Renal cortex interstitium (tissue), 15 donors: ENCODE measurements at places on chromosomes 1 and 21. TPM values are rescaled to one million over a fixed set of nuclear protein-coding genes. Genes with fewer than 3 reads are reported as not detected.

GRCh38 chr1:162347281-162347680 is 29.4 kb downstream of the SPATA46 start:
- no peak for DNase-seq

DNA sequence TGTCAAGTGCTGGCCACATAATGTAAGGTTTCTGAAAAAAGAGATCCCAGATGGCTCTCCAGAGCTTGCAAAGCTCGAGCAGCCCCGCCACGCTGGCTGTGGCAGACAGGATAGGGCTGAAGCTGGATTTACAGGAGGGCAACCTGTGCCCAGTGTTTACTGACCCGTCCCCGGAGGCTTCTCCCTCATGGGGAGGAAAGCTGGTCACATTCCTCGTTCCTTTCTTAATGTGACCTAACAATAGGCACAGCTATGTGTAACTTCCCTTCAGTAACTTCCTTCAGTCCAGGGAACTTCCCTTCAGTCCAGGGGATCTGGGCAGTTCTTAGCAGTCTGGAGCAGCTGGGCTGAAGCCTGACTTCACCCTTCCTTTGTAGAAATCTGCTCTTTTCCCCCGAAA is 7.7 kb downstream of the SLFNL1 start:
- DNase-seq, result no peak

DNA sequence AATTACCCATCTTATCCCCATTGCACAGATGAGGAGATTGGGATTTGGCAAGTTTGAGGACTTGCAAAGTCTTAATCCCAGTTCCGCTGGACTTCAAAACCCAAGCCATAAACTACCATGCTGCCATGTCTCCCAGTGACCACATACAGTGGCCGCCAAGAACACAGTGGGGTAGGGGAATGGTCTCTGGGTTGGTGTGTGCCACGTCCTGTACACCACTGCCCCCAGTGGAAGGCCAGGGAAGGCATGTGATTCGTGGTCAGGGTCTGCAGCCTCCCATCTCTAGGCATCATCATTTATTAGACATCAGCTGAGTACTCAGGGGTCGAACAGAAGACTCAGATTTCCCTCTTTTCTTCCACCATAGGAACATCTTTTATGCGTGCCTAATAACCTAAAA is 76.0 kb downstream of the MAN1C1 start:
- DNase-seq, result no peak

DNA sequence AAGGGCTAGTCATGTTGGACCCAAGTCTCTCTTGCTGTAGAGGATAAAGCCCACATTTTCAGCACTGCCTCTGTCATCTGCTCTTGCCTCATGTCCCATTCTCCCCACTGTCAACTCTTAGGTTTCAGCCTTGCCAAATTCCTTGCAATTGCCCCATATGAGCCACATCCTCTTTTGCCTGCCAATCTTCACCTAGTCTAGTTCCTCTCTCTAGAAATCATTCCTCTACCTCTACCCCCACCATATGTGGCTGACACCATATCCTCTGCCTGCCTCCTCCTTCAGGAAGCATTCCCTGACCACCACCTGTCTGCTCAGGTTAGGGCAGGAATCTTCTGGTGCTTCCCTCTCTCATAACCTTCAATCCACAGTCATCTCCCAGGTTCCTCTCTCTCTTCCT is 38.2 kb downstream of the SLC9A1 start:
- DNase-seq, result no peak

DNA sequence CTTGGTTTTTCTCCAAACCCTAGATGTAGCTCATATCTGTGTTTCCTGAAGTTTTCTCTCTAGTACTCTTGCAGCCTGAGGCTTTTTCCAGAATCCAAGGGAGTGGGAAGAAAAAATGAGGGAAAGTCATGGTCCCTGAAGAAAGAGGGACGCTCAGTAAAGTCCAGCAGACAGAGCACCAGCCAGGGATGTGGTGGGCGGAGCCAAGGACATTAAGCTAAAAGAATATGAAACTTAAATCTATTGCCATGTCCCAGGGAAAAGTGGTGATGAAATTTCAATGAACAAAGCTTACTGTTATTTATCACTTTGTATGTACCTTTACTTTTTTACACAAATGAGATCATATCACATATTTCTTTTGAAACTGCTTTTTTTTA is 430.2 kb downstream of the USP25 start:
- no peak for DNase-seq

LRRC53 gene
- not detected for polyA plus RNA-seq

C8B gene
- not detected for polyA plus RNA-seq

DNA sequence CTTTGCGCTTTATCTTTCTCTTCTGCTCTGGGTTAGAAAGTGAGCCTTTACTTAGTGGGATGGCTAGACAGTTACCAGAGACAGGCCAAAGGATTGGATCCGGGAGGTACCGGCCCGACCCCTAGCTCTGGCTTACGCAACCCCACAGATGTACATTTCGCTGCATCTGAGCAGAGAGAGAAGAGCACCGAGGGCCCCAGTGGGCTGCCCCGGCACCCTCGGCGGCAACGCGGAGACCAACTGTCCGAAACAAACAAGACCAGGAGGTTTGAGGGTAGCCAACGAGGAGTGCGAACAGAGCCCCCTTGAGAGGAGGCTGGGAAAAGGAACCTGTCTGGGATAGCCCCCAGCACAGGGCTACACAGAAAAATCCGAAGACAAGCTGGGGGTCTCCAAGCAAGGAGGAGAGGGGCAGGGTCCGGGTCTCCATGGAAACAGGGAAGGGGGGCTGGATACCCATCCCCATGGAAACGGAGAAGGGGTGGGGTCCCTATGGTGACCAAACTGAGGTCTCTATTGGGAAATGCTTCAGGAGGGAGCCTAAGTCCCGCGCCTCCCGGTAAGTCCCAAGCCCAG is 373 bp downstream of the MTF1 start:
- DNase-seq, result no peak

NEK2 gene
- polyA plus RNA-seq, result 15.8 TPM

DNA sequence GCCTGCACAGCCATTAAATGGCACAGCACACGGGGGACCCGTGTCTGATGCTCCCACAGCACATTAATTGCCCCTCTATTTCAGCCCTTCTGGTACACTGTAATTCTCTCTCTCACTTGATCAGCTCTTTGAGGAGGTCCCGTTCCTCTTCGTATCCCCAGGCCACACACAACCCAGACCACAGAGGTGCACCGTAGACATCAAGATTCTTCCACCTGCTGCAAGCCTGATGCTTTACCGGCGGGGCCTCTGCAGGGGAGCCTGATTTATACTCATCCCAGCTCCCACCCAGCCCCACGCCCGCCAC is 759 bp downstream of the SMYD3 start:
- DNase-seq, result no peak

GRCh38 chr1:33195556-33195955 is 13.7 kb upstream of the TRIM62 start:
- DNase-seq, result no peak

DNA sequence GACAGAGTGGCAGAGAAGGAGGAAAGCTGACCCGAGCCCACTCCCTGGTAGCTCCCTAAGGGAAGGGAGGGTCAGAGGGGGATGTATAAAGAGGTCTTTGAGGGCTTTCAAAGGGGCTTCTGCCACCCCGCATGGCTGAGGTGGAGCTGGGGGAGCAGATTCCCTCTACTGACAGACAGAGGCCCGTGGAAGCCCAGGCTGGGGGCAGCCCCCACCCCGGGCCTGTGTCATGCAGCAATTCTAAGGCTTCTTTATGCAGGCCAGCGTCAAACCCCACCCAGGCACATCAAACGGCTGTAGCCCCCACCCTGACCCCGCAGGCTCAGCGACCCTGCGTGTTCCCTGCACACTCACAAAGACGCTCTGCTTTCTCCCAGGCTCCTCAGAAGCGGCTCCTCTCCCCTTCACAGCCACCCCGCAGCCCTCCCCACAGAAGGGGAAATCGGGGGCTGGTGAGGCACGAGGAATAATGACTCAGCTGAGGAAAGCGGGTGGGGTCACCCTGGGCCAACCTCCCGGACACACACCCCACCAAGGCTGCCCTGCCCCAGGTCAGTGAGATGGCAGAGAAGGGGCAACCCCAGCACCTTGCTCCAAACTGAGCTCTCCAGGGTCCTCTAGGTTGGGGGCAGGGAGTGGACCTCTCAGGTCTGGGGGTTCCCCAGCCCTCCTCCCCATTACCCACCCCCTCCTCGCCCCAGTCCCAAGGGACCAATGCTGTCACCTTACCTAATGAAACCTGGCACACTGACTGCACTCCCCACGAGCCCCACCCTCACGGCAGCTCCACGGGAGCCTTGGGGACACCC is 10.8 kb downstream of the SLC45A3 start:
- DNase-seq, result no peak

DNA sequence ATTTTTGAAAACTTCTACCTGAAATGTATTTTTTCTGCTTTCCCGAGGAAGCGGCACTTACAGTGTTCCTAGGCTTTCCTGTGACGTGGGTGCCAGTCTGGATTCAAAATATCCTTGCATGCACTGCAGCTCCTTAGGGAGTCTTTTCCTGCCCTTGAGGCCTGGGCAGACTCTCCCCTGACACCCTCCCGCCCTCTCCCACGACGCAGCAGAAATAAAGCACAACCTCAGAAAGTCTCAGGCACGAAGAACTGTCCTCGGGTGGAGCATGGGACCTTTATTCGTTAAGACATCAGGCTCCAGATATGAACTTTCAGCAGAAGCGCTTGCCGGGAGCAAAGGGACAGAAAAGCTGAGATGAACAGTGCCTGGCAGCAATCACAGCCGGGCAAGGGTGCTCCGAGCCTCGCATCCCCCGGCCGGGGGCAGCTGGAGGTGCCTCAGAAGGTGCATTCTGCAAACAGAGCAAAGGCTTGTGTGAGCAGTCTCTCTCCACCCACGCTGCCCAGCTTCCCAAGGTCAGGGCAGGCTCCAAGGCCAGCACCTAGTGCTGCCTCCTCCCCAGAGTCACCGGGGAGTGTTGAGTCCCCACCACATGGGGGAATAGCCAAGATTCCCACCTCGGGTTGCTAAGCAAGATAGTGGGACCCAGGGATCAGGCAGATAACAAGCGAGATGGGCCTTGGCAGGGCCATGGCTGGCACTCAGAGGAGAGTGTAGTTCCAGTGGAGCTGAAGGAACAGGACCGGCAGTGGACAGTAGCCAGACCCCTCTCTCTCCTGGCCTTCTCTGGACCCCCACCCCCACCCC is 3.2 kb downstream of the TFF3 start:
- no peak for DNase-seq

PLPP3 gene
- polyA plus RNA-seq, result 118 TPM

- no peak for DNase-seq
These were observed 1.6 kb upstream of the FAM20B start for GRCh38 chr1:179023946-179024650.

DNA sequence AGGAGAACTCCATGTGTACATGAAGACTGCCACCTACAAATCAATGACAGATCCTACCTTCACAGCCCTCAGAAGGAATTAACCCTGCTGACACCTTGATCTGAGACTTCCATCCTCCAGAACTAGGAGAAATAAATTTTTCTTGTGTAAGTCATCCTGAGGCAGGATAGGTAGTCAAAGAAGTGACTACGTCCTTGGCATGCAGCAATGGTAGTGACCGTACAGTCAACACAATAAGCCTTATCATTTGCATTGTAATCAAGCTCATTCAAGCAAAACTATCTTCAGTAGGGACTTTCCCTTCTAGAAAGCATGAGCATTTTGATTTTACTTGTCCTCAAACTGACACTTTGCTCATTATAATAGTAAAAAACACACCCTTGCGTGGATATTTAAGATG is 64.0 kb upstream of the KCNK1 start:
- no peak for DNase-seq

- no peak for DNase-seq
These were observed 9.2 kb downstream of the SLC35D1 start for GRCh38 chr1:67044631-67045270.

CR1 gene
- 20.7 TPM for polyA plus RNA-seq

ANKRD34A gene
- 1.1 TPM for polyA plus RNA-seq

VWA5B1 gene
- 1.3 TPM for polyA plus RNA-seq

- peak; percentile 48 for DNase-seq
These were observed 930 bp downstream of the CDC14A start for GRCh38 chr1:100353071-100353801.

C2CD2 gene
- polyA plus RNA-seq, result 13.6 TPM

DNA sequence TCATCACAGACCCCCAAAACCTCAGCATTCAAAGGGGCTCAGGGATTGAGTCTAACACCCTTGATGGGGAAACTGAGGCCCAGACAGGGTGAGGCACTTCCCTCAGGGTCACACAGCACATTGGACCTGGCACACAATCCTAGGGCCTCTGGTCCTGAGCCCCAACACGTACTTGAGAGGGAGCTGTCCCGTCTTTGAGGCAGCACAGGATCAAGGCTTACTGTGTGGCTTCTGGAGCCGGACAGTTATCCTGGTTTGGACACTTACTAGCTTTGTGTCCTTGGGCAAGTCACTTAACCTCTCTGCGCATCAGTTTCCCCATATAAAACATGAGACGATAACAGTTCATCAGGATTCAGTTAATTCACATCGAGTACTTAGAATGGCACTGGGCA is 26.5 kb downstream of the RUNX3 start:
- DNase-seq, result no peak

XKR8 gene
- polyA plus RNA-seq, result 10.1 TPM

C1orf87 gene
- 0.14 TPM for polyA plus RNA-seq

S100PBP gene
- 37.2 TPM for polyA plus RNA-seq

DNA sequence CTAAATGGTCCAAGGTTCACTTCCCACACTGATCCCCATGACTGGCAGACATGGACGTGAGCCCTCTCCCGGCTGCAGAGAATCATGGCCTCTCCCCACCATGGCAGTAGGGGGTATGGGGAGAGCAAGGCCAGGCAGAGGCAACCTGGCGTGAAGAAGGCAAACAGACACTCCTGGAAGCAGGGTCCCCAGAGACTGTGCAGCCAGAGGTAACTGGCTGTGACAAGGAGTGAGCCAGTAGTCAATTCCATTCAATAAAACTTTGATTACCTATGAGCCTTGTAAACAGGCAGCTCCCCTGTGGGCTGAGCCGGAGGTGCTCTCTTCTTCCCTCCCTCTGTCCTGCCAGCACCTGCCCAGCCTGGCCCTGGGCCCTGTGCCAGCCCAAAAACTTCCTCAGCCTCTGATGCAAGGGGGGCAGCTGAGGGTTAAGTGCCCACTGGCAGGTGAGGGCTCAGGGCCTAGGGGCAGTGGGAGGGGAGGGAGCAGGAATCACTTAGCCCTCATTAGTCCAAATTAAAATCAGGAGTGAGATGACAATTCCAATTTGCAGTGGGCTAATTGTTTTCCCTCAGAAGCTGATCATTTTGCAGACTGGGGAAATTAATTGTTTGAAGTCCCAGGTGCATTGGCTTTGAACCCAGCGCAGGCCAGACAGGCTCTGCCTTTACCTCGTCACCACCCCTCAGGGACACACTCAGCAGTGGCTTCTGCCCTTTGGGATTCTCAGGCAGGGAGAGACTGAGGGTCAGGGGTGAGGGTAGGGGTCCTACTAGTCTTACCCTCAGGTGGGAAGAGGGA is 35.6 kb downstream of the LRRN2 start:
- DNase-seq, result no peak

MYOG gene
- polyA plus RNA-seq, result 0.20 TPM

- no peak for DNase-seq
These were observed 216.0 kb downstream of the DENND1B start for GRCh38 chr1:197559244-197559643.
